SK-N-MC (cell line): ENCODE measurements at places on chromosomes 3 and 15.

- no peak for DNase-seq
Measured at GRCh38 chr15:68416158-68416535, 15.8 kb downstream of the ITGA11 start.

GRCh38 chr3:74642876-74643275 is 28.4 kb upstream of the CNTN3 start:
- no peak for DNase-seq

GRCh38 chr3:120587332-120587975 is 8.7 kb upstream of the NDUFB4 start:
- DNase-seq: peak; percentile 14

GRCh38 chr3:105502333-105502732 is 135.6 kb downstream of the ALCAM start:
- no peak for DNase-seq

DNA sequence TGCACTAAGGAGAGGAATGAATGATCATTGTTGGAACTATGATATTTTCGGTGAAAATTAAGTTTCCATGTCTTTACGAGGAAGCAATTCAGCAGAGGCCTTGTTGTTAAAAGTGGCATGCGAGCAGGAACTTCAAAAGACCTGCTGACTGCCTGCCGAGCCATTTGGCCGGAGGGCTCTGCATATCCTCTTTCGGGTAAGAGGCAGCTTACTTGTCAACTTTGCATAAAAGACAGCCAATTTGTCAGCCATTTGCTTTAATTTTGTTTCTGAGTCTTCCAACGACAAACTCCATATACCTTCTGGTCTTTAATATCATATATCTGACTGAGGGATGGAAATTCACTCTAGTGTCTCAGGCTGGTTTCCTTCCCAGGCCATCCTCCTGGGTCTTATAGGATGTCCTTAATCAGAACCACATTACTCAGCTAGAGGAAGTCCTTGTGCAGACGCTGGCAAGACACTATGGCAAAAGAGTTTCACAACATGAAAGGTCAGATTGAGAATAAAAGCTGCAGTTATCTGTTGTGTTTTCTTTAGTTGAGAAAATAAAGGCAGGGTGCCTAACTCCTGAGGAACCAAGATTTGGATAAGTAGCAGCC is 128.7 kb upstream of the WNT5A start:
- DNase-seq: no peak

- DNase-seq: no peak
Measured at GRCh38 chr15:84804005-84804900, 12.9 kb upstream of the ALPK3 start.

DNA sequence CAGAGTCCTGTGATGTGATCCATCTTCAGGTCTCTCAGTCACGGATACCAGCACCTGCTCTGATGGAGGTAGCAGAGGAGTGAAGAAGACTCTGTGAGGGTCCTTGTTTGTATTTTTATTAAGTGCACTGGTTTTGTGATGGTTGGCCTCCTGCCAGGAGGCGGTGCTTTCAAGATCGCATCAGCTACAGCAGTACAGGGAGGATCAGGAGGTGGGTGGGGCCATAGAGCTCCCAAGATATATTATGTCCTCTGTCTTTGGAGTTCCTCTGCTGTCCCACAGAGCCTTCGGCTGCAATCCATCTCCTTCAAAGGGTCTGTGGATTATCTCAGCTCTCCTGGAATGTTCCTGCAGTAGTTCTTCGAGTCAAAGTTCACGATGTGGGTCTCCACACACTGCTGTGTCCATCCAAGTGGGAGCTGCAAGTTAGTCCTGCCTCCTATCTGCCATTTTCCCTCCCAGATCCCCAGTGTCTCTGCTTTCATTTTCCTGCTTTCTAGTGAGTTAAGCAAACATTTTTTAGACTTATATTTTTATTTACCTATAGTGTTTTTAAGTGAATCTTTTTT is 54.7 kb downstream of the TM2D3 start:
- DNase-seq: no peak

DNA sequence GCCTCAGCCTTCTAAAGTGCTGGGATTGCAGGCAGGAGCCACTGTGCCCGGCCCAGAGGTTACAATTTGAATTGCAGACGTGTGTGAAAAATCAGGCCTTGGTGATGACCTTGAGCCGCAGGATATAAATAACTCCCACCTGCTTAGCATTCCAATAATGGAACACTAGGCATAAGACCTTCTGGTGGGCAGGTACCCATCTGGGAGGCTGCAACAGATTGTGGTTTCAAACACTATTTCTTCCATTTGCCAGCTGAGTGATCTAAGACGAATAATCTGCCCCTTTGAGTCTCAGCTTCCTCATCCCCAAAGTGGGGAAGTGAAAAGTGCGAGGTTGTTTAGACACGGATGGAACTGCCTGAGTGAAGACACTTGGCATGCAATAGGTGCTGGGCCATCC is 47.7 kb upstream of the HERC1 start:
- DNase-seq: no peak

GRCh38 chr15:79265987-79266579 is 16.4 kb upstream of the ANKRD34C start:
- DNase-seq: no peak
